ENCODE measurements at places on chromosomes 11 and 22.
A peak's percentile ranks its signal among the peaks of the same experiment; 100 is the strongest.

DNA sequence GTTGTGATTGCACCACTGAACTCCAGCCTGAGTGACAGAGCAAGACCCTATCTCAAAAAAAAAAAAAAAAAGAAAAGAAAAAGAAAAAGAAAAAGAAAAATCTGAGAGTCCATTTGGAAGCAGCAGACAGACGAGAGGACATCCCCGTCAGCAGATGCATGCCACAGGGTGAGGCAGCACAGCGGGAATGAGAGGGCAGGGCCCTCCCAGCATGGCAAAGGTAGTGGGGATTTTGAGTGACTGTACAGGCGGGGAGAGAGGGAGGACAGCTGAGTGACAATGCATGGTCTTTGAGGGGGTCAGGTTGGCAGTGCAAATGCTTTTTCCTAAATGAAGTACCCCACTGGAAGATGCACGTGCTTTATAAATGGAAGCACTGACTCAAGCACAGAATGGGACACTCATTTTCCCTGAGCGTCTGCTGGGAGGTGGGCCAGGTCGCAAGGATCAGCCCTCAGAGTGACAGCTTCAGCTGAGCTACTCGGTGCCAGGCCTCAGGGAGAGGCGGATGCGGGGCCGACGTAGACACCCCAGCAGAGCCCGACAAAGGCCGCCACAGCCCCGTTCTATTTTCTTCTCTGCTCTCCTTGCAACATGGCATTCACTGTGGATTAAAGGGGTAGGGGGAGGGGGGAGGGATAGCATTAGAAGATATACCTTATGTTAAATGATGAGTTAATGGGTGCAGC is 113.5 kb downstream of the SHANK2 start:
- no peak for DNase-seq

DNA sequence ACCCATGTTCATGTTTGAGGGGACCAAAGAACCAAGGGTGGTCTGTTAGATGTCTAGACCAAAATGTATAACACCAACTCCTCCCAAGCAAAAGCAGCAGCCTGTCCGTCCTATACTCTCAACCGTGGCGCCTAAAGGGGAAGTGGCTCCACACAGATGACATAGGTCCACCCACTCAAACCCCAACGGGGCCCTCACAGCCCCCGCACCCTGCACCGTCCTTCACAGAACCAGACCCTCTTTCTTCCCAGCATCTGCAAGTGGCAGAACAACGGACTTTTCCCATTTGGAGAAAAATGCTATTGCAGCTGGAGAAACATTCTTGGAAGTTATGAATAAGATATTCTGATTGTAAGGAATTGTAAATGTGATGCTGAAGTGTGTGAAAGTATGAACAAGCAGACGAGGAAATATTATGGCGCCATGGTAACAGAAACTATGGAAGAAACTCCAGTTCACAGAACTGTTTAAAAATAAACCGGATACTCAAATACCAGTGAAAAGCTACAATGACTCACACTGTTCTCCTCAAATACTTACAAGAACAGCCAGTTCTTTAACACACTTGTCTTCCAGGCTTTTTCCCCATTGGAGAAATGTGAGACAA is 76.5 kb upstream of the ARFGAP3 start:
- peak; percentile 82 for DNase-seq

- peak; percentile 74 for DNase-seq
Measured at GRCh38 chr22:46684706-46685105, 53.3 kb downstream of the CERK start.

DNA sequence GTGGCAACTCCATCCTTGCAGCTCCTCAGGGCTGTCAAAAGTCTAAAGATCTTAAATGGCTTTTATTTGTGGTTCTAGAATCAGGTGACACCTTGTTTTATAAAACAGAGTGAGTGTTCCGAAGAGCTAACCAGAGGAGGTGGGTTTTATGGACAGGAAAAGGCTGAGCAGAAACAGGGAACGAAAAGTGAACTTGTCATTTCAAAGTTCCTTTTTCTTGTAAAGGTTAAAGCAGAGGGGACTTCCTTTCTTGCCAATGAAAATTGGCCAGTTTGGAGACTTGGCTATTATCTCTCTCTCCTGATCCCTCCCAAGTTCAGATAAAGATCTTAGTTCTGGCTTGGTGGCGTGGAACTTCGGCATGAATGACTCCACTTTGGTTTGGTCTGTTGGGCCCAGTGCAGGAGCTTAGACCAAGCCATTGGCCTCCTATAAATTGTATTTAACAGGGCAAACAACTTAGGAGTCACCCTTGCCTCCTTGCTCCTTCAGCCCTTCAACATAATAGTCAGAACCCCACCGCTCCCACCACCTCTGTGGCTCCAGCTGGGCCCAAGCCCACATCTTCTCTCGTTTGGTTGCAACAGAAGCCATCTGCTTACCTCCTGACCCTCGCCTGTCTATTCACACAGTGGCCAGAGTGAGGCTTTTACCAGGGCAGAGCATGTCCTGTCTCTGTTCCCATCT is 102.4 kb upstream of the THY1 start:
- DNase-seq = peak; percentile 24

GRCh38 chr22:31394326-31394725 is 5.1 kb upstream of the DRG1 start:
- no peak for DNase-seq

DNA sequence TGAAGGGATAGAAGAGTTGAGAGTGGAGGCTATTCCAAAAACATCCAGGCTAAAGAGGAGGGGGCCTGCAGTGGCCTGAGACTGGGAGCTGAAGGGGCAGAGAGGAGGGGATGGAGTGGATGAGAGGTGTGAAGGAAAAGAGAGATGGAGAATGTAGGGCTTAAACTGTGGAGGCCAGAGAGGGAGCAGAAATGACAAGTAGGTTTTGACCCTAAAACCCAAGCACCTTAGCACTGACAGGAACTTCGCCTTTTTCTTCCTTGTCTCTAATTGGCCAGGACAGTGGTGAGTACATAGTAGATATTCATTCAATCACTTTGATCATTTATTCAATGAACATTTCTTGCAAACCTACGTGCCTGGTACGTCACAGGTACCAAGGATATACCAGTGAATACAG is 7.3 kb downstream of the FAM111B start:
- DNase-seq = no peak

- no peak for DNase-seq
Measured at GRCh38 chr11:118086913-118087768, at the start of gene SMIM35. Gene SMIM35 (minus strand): TSS chr11:118086963. CDS start chr11:118086757, 206 bp downstream.

DNA sequence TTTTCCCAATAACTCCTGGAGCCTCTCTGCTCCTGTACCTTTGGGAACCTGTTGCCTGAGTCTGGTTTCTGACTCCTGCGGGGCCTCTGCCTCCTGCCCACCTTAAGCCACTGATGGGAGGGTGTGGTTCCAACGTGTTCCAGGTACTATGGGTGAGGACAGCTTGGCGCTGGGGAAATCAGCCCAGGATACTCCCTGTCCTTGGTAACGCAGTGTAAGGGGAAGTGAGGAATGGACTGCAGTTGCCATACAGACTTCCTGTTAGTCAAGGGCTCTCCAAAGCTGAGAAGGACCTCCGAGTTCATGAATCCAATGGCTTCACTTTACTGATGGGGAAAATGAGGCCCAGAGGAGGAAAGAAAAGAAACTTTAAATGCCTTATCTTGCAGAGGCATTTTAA is 1.2 kb upstream of the MARK2 start:
- DNase-seq = no peak

DNA sequence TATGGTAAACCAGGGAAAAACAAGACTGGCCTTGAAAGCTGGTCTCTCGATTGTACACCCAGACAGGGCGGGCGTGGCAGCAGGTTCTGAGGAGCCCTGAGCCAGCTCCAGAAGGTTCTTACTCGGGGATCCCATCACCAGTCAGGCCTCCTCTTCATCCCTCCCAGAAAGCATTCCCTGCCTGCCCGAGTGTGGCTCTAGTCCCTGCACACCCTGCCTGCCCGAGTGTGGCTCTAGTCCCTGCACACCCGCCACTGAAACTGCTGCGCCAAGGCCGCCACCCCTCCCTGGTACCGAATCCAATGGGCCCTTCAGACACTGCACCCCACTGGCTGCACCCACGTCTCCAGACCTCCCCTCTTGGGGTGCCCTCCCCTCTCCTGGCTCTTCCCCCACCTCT is 30.1 kb downstream of the KIAA0930 start:
- no peak for DNase-seq

DNA sequence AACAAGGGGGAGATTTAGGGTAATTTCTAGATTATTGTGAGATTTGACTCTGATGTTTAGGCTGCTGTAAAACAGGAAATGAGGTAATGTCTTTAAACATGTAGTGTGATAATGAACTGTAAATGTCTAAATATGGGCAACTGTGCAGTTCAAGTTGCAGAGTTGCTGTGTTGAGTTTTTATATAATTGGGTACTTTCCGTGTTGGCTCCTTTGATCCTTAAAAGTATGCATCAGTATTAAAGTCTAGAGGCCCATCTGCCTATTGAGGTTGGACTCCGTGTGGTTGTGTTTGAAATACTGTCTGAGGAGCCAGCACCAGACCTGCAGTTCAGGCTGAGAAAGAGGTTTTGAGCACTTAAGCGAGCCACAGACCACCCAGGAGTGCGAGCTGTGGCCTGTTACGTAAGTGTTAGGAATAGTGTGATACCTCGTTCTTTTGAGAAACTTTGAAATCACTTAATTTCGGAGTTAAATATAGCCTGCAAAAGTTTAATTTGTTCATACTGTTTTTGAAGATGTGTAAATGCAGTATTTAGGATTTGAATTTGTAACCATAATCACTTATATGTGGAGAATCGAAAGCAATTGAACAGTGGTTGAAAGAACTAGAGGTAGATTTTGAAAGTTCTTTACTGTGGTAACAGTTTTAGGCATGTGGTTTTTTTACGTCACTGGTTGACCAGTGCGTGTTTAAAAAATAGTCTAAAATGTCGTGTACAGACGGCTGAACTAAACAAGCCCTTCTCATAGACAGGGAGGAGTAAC is 9.0 kb downstream of the FAM118A start:
- no peak for DNase-seq

DNA sequence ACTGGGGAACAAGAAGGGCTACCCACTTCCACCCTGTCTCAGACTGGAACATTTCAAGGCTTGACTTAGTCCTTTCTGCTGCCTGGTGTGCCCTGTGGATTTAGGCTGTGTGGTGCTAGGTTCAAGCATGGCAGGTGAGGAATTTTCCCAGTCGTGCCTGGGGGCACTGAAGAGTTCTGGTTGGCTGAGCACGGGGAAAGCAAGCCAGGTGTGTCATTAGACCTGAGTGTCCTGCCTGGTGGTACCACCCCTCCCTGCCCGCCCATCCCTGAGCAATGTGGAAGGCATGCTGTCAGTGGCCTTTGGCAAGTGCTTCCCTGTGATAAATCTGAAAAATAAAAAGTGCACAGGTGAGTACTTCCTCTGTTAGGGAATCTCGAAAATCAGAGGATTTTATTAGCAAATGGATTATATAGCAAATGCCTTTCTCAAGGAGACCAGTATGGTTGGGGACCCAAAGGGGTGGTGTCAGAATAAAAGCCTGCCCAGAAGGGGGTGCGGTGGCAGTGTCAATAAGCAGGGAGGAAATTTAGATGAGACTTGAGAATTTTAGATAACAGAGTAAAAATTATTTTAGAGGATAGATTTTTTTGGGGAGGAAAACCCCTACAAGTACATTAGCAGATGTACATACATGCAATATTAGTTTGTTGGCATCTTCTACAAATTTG is 22.8 kb downstream of the TEAD1 start:
- no peak for DNase-seq

- no peak for DNase-seq
Measured at GRCh38 chr11:2679011-2679676, 20.6 kb downstream of the KCNQ1OT1 start.

DNA sequence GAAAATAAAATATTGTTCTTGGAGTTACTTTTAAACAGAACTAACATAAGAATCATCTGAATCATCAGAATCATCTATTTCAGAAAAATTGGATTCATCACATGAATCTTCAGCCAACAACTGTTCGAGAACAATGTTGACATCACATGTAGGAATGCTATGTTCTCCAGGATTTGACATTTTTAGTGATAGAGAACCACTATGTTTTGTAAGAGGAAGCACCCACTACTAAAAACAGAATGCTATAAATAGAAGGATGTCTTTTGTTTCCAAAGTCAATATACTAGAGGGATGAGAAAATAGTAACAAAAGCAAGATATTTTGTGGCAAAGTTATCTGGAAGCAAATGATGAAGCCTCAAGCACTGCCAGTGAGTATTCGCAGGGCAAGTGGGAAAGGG is 263.4 kb upstream of the DDI1 start:
- DNase-seq = no peak

GRCh38 chr11:6362873-6363678 is 27.2 kb upstream of the SMPD1 start:
- peak; percentile 64 for DNase-seq

Measured in stimulated activated naive B cell treated with anti-CD40 and anti-IgM and Interleukin-4, amounts not matched to agents 10 μg/mL and 1 μg/mL and 100 μg/mL, for 72 hours (primary cell).